ENCODE measurements at places on chromosomes 2 and 18.

GRCh38 chr2:71702971-71703898, 249.9 kb downstream of the DYSF start:
- no peak for DNase-seq

GRCh38 chr2:18998491-18998890, 359.9 kb downstream of the OSR1 start:
- no peak for DNase-seq

GRCh38 chr2:66508484-66509071, 73.7 kb downstream of the MEIS1 start:
- no peak for DNase-seq

DNA sequence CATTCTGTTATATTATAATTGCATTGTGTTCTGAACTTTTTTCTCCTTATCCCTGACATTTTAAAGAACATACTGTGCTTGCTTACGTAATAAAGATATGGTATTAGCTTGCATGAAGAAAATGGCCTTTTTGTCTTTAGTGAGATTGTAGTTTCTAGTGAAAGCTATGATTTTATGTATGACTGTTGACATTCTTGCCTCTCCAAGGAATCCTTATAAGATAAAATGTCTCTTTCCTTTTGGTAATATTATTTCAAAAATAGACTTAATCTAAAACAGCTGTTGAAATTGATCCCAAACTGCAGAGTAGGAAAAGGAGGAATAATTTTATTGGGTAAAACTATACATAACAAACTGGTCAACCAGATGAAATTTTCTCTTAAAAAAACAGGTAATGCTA, 40.8 kb upstream of the CCDC102B start:
- DNase-seq: no peak

DNA sequence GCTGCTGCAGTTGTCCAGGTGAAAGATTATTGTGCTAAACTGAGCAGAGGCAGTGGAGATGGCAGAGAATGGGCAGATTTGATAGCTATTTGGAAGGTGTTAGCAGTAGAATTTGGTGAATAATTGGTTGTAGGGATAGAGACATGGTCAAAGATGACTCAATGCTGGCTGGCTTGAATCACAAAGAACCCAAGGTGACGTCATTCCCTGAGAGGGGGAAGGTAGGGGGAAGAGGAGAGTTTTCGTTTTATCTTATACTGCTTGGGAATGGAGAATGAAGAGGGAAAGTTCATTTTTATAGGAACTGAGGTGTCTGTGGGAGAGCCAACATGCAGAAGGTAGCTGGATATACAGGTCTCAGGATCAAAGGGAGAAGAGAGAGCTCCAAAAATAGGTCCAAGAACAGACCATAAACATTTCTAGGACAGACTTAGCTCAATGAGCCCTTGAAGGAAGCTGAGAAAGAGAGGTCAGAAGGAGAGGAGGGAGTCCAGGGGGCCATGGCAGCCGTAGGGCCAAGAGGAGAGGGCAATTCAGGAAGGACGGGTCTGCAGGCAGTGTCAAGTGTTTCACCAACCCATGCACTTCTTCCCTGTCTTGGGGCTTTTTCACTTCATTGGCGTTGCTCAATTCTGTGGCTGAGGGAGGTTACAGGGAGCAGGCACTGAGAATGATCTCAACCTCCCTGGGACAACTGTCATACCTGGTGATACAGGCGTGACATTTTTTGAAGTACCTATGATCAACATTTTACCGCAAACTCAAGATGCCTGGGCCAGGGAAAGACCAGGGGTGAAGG, 281.3 kb downstream of the TDRD15 start:
- DNase-seq: no peak

DNA sequence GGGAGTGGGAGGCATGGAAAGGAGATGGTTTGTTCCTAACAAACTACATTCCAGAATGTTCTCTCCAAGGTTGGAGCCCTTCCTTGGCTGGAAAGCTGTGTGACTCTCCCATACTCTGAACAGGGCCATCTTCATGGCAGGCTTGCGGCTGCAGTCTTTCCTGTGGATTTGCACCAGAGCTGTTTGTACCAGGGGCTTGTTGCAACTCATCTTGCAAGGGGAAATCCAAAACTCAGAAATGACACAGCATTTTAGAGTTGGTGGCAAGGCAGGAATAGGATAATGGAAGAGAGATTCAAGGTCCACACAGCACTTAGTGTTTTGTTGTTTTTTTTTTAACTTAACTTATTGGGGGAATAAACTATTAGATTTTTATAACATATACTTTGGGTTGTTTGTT, 73.7 kb upstream of the ZNF516 start:
- DNase-seq: no peak

DNA sequence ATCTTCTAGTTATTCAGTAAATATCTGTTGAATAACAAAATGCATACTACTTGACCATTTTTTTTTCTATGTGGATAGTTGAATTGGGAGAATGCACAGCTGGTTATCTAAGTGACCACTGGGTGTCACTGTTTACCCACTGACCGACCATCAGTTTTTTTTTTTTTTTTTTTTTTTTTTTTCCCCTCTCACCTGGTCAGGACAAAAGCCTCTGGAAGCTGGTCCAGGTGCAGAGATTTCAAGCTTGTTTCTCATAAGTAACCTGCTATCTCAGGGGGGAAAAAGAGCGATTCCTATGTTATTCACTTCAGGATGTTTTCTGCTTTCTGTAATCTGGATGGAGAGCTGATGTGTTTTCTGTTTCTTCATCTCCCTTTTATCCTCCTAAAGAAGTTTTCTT, 256.0 kb downstream of the DCDC2C start:
- peak; percentile 28 for DNase-seq

DNA sequence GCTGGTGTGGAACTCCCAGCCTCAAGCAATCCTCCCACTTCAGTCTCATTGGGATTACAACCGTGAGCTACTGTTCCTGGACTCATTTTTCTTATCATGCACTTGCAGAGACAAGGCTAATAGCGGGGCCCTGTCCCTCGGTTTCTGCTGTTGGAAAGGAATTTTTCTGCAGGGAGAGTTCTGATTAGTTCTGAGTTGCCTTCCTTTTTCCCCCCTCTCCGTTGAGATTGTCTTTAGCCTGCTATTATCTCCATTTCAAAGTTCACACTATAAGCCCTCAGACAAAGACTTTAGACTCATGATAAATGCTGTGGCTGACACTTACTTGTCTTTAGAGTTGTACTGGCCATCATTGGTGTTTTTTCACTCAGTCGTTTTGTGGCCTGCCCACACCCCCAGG, 97.2 kb downstream of the NCOA1 start:
- DNase-seq: no peak

DNA sequence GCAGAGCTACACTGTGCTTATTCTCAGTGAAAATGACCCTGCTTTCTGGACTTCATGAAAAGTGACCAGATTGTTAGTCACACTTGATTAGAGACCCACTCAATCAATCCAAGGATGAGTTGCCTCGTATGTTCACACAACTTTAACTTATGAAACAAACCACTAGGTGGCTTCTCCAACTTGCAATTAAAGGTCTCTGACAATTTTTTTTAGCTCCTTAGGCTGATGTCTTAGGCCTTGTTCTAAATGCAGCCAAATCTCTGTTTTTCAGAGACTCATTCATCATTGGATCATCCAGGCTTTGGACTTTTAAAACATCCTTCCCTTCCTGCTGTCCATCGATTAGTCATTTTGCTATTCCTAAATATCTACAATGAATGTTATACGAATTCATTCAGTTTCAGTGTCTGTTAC, 63.4 kb downstream of the MREG start:
- peak; percentile 58 for DNase-seq

DNA sequence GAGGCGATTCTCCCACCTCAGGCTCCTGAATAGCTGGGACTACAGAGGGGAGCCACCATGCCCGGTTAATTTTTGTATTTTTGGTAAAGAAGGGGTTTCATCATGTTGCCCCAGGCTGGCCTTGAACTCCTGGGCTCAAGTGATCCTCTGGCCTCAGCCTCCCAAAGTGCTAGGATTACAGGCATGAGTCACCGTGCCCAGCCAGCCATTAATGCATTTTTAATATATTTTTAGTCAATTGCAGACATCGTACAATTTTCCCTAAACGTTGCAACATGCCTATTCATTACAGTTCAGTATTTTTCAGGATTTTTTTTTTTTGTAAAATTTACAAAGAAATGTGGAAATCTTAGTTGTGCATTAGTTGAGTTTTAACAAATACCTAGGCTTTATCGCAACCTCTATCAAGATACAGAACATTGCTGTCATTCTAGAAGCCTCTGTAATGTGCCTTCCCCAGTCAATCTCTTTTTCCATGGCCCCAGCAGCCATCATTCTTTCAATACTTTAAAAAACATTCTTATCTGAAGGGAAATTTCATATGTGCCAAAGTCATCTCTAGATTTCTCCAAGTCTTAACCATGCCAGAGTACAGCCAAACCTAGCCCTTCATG, 14.7 kb downstream of the NABP1 start:
- no peak for DNase-seq

DNA sequence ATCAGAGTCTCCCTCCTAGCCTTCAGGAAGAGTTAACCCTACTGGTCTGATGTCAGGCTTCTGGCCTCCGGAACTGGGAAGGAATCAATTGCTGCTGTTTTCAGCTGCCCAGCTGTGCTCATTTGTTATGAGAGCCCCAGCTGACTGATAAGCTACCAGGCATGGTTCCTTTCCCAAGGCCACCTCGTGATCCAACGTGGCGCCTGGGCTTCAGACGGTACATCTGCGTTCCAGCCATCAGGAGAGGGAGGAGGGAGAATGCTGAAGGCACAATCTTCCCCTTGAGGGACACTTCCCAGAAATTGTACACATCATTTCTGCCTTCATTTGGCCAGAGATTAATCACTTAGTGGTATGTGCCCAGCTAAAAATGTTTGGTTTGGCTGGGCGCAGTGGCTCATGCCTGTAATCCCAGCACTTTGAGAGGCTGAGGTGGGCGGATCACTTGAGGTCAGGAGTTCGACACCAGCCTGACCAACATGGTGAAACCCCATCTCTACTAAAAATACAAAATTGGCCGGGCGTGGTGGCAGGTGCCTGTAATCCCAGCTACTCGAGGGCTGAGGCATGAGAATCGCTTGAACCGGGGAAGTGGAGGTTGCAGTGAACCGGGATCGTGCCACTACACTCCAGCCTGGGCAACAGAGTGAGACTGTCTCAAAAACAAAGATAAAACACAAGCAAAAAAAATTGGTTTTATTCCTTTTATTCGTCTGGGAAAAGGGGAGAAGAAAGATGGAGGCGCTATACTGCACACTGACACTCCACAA, 10.5 kb upstream of the ARMC9 start:
- DNase-seq: no peak

GRCh38 chr18:61334491-61334850, 1.2 kb downstream of the CDH20 start:
- no peak for DNase-seq

GRCh38 chr2:43000242-43001054, 208.1 kb upstream of the HAAO start:
- no peak for DNase-seq

- DNase-seq: no peak
These were observed 110.0 kb downstream of the NCKAP5 start for GRCh38 chr2:133458280-133458679.

- DNase-seq: no peak
These were observed 100.0 kb downstream of the MYO3B start for GRCh38 chr2:170277951-170278350.

- no peak for DNase-seq
These were observed 24.2 kb upstream of the REG3G start for GRCh38 chr2:79001285-79001684.

GRCh38 chr2:203470371-203470770, 64.7 kb downstream of the RAPH1 start:
- no peak for DNase-seq

- no peak for DNase-seq
These were observed 32.7 kb downstream of the APCDD1 start for GRCh38 chr18:10487154-10487553.

- DNase-seq: no peak
These were observed 210.4 kb downstream of the CDH19 start for GRCh38 chr18:66393463-66393862.

DNA sequence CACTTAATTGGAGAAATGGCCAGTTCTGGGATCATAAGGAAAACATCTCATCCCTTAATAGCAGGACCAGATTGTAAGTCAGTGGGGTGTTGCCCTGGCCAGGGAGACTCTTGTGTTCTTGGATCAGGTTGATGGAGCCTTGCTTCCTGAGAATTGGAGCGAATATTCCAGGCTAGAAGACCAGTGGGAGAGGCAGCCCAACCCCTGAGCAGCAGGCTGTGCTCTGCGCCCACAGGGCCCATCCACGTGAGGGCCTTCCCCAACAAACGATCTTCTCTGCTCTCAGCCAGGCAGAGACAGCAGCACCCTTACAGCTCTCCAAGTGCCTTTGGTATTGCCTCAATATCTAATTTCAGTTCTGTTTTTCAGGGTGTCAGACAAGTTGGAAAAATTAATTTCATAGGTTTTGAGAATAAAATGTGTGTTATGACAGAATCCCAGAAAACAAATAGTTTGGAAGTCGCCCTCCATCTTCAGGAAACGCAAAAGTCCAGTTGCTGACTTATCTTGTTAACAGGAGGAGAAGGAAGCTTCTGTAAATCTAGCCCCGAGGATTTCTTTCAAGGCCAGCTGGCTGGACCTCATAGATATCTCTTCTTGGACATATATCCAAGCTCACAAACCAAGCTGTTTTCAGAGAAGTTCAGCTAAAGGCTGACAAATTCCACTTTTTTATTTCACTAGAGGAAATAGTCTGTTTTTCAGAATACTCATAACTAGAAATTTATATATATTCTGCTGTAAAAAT, 105.5 kb downstream of the COPS8 start:
- DNase-seq: no peak

DNA sequence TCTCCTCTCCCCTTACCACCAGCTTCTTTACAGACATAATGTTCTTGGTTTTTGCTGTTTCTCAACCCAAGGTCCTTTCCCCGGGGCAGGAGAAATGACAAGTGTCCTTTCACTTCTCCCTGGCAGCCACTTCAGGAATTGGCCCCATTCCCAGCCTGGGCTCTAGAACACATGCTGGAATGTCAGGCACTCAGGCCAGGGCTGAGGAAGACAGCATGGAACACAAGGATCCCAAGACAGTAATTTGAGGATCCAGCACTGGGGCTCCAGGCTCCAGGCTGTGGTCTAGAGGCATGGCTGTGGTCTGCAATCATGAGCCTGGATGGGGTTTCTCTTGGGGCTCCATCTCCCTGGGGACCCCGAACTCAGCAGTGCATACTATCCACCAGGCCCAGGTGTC, 201.4 kb downstream of the CELF4 start:
- DNase-seq: no peak

- DNase-seq: no peak
These were observed 34.8 kb upstream of the NFATC1 start for GRCh38 chr18:79360933-79361332.
